RWPE2 (cell line): ENCODE measurements at places on chromosomes 2 and 18.

- no peak for DNase-seq
Observed at GRCh38 chr2:219171231-219171651, 1.4 kb upstream of the SLC23A3 start.

- no peak for DNase-seq
Observed at GRCh38 chr2:22215517-22215916, 1091.7 kb downstream of the TDRD15 start.

DNA sequence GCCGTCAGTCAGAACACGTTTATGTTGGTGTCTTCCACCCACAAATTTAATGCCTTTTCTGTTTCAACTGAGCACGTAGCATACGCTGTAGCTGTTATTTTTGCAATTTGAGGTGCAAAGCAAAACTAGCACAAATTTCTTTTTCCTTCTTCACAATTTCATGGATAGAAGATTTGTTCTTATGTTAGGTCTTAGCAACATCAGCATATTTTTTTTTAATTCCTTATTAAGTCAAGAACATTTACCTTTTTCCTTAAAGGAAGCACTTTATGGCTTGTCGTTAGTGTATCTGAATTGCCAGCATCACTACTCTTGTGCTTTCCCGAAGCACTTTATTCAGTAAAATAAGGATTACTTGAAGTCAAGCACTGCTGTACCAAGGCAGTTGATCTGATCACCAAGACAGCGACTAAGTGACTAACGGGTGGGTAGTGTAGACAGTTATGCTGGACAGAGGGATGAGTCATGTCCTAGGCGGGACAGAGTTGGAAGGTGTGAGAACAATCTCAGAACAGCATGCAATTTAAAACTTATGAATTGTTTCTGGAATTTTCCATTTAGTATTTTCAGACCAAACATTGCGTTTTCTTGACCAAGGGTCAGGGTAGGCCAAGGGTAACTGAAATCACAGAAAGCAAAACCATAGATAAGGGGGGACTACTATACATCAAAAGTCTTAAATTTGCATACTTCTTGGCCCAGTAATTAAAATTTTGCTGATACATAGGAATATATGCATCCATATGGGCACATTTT lies 13.3 kb downstream of the BABAM2 start:
- DNase-seq: no peak

- no peak for DNase-seq
Observed at GRCh38 chr2:94979406-94980375, 45.8 kb upstream of the MAL start.

DNA sequence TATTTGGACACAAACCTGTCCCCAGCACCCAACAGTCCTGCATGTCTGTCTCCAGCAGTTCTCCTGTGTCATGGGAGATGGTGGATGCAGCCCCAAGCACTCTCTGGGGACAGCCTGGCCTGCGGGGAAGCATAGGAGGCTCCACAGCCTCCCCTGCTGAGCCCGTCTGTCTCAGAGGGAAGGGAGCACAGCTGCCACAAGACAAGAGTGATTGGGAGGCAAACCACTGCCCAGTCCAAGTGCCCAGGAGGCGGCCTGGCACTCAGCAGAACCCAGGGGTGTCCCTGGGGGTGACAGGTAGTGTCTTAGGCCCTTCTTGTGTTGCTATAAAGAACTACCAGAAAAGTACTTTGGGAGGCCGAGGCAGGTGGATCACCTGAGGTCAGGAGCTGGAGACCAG lies 211.2 kb upstream of the MYT1L start:
- DNase-seq: no peak

DNA sequence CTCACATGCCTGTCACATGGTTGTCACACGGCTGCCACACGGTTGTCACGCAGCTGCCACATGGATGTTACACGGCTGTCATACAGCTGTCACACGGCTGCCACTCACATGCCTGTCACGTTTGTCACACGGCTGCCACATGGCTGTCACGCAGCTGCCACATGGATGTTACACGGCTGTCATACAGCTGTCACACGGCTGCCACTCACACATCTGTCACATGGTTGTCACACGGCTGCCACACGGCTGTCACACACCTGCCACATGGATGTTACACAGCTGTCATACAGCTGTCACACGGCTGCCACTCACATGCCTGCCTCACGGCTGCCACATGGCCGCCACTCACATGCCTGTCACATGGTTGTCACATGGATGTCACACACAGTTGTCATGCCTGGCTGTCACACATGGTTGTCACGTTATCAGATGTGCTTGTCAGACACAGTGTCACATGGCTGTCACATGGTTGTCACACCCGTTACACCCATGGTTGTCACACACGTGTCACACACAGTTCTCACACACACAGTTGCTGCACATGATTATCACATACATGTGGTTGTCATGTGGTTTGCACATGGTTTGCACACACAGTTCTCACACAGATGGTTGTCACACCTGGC lies 19.4 kb downstream of the KCNG2 start:
- no peak for DNase-seq

- no peak for DNase-seq
Observed at GRCh38 chr2:84249140-84249539, 209.9 kb downstream of the SUCLG1 start.

GRCh38 chr18:23740105-23740830 lies 51.0 kb downstream of the LAMA3 start:
- no peak for DNase-seq
